Astrocyte (in vitro differentiated cells and primary cell): ENCODE measurements at places on chromosomes 3 and 15. TPM values are rescaled to one million over a fixed set of nuclear protein-coding genes. Genes with fewer than 3 reads are reported as not detected.

The ZNF621 gene
- total RNA-seq: 26.6 and 28.9 TPM in 2 replicates

The CHRNA7 gene
- total RNA-seq: 1.5 and 1.9 TPM in 2 replicates

The TNFSF10 gene
- 1.8 and 6.1 TPM in 2 replicates for total RNA-seq

The BMF gene
- total RNA-seq: 31.0 and 31.8 TPM in 2 replicates

The COL6A6 gene
- total RNA-seq: 0.09 and 0.12 TPM in 2 replicates

The RARRES1 gene
- total RNA-seq: 1.2 and 3.2 TPM in 2 replicates

The TMEM158 gene
- 11.5 and 14.1 TPM in 2 replicates for total RNA-seq

The LIPH gene
- total RNA-seq: 6.4 and 9.0 TPM in 2 replicates

The SLC27A2 gene
- 0.82 TPM in 1 of 2 replicates, not detected in the other for total RNA-seq

The INKA1 gene
- total RNA-seq: 2.7 and 3.9 TPM in 2 replicates

The SERINC4 gene
- total RNA-seq: 0.30 TPM in 1 of 2 replicates, not detected in the other

The CNBP gene
- total RNA-seq: 206 and 227 TPM in 2 replicates

The SPINT1 gene
- total RNA-seq: 30.1 and 40.3 TPM in 2 replicates

The SMCO1 gene
- total RNA-seq: not detected in 2 replicates

The IQCH gene
- total RNA-seq: 1.9 and 2.7 TPM in 2 replicates

GRCh38 chr3:171995486-171995885, 43.9 kb upstream of the FNDC3B start:
- peak; percentile 31 for DNase-seq

GRCh38 chr15:67133026-67133425, 67.6 kb downstream of the SMAD3 start:
- DNase-seq: no peak

GRCh38 chr3:141288336-141288990, 56.8 kb downstream of the PXYLP1 start:
- no peak for DNase-seq

GRCh38 chr3:120559242-120560061, 36.7 kb upstream of the NDUFB4 start:
- peak; percentile 77 for DNase-seq

DNA sequence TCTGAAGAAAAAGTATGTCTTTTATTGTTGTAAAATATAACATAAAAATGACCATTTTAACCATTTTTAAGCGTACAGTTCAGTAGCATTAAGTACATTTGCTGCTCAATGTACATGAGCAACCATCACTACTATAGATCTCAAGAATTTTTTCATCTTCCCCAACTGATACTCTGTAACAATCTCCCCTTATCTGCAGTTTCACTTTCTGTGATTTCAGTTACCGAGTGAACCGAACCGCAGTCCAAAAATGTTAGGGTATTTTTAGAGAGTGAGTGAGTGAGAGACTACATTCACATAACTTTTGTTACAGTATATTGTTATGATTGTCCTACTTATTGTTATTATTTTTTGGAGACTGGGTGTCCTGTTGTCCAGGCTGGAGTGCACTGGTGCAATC, 9.0 kb upstream of the SLC25A26 start:
- DNase-seq: no peak

DNA sequence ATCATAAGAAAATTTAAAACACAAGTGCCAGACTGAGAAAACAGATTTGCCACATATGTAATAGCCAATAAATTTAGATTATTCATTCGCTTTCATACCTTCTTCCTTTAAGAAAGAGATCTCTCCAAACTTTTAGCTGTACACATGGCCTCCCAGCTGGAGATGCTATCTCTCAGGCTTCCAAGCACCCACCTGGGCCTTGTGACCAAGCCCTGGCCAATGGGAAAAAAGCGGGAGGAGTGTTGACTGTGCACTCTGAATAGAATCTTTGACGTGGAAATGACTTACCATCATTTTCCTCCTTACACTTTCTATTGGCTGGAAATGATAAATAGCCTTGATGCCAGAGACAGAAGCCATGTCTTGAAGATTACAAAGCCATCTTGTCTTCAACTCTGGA, 1106.6 kb downstream of the TBL1XR1 start:
- no peak for DNase-seq

DNA sequence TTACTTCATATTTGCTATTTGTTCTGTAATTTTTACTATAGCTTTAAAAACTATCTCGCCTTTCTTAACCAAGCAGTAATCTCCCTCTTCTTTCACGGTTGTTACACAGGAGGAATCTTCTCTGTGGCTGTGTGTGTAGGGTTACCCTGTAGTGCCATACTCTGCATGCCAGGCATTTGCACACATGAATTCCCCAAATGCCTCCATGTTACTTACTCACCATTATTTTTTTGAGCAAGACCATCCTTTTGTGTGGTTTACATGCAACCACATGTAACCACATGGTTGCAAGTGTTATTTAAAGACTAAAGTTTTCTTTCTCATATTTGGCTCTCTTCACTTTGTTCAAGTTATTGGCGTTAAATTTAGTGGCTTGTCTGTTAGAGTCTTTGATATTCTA, 45.5 kb downstream of the HPS3 start:
- peak; percentile 77 for DNase-seq

- DNase-seq: peak; percentile 56
Measured at GRCh38 chr15:97504031-97504792, 456.3 kb upstream of the ARRDC4 start.

DNA sequence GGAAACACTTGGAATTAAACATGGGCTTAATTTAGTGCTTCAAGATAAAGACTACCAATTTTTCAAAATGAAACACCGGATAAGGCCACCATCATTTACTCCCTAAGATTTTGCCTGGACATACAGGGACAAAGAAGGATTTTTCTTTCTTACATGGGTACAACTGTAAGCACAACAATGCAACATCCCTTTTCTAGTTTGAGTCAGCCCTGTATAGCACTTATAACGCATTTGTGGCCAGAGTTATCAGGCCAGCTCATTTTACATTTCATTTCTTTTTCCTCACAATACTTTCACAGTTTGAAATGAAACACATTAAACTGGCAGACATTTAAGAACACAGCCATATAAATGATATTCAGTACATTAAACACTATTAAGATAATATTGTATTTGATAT, 9.8 kb upstream of the SUCNR1 start:
- DNase-seq: peak; percentile 72

DNA sequence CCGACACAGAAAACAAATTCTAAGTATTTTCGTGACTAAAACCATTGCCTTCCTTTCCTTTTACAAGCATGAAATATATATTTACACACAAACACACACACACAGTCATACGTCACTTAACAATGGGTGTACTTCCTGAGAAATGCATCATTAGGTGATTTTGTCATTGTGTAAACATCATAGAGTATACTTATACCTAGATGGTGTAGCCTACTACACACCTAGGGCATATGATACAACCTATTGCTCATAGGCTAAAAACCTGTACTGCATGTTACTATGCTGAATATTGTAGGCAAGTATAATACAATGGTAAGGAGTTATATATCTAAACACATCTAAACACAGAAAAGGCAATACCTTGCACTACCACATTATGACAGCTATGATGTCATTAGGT, 28.6 kb downstream of the COL6A5 start:
- DNase-seq: no peak

- no peak for DNase-seq
Measured at GRCh38 chr3:122665226-122665786, 15.3 kb upstream of the PARP14 start.

GRCh38 chr3:185935465-185936272, 2.1 kb downstream of the TRA2B start:
- peak; percentile 47 for DNase-seq

- DNase-seq: no peak
Measured at GRCh38 chr3:125077864-125078263, 22.1 kb upstream of the HEG1 start.

DNA sequence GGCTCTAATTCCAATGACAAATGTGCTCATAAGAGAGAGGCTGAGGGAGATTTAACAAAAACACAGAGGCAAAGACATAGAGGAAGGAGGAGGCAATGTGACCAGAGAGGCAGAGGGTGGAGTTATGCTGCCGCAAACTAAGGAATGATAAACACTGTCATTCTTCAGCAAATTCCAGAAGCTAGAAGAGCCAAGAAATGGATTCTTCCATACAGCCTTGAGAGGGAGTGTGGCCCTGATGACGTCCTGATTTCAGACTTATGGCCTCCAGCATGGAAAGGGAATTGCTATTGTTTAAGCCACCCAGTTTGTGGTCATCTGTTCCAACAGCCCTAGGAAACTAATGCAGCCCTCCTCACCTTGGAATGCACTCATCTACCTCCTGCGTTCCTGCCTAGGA, 30.5 kb downstream of the CD47 start:
- DNase-seq: peak; percentile 7

DNA sequence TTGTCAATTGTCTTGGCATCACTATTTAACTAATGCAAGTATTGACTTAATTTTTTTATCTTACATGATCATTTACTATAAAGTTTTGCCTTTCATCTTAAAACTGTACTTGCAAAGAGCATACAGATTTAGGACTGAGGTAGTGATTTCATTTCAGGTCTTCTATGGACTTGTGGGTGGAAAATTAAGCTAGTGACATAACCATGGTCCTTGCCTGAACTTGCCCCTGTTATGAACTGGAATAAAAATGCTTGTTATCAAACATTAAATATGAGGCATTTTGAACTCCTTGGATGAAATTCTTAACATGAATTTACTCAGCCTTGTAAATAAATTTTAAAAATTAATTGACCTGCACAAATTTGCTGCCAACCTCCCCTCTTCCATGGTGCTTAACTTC, 712.0 kb downstream of the NAALADL2 start:
- DNase-seq: no peak

DNA sequence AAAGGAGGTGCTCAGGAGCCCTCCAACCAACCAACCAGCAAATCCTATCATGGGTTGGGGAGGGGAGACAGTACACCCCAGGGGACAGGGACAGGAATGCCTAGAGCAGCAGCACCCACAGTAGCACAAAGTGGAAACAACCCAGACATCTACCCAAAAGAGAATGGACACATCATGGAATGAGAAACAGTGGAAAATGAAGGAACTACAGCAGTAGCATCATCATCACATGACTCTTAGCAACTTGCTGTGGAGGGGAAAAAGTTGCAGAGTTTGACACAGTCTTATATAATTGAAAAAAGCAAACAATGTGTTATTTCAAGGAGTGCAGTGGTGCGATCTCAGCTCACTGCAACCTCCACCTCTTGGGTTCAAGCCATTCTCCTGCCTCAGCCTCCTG, 11.0 kb downstream of the C3orf22 start:
- no peak for DNase-seq

- DNase-seq: peak; percentile 59
Measured at GRCh38 chr15:71679793-71680353, 130.5 kb upstream of the NR2E3 start.

DNA sequence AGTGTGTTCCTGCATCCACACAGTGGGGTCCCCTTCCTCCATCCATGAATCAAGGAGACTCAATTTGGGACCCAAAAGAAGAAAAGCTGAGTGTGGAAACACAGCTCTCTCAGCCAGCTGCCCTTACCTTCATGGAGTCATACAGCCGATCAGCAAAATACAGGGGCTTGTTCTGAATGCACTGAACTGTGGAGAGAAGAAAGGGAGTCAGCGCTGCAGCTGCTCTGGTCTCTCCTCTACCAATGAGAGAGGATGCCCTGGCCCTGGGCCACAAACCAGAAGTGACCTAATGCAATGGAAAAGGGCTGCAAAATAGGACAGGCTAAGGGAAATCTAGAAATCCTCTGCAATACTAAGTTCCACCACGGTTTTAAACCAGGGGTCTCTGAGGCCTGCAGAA, 46.7 kb downstream of the ANXA2 start:
- no peak for DNase-seq

DNA sequence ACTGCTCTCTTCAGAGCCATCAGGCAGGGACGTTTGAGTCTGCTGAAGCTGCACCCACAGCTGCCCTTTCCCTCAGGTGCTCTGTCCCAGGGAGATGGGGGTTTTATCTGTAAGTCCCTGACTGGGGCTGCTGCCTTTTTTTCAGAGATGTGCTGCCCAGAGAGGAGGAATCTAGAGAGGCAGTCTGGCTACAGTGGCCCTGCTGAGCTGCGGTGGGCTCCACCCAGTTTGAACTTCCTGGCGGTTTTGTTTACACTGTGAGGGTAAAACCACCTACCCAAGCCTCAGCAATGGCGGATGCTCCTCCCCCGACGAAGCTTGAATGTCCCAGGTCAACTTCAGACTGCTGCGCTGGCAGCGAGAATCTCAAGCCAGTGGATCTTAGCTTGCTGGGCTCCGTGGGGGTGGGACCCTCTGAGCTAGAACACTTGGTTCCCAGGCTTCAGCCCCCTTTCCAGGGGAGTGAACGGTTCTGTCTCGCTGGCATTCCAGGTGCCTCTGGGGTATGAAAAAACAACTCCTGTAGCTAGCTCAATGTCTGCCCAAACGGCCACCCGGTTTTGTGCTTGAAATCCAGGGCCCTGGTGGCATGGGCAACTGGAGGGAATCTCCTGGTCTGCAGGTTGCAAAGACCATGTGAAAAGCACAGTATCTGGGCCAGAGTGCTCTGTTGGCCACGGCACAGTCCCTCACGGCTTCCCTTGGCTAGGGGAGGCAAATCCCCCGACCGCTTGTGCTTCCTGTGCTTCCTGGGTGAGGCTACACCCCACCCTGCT, 21.1 kb upstream of the ST6GAL1 start:
- DNase-seq: no peak

- DNase-seq: no peak
Measured at GRCh38 chr3:55615694-55616295, 128.7 kb upstream of the WNT5A start.

- DNase-seq: no peak
Measured at GRCh38 chr3:46505953-46506352, 8.2 kb downstream of the RTP3 start.

- DNase-seq: peak; percentile 34
Measured at GRCh38 chr3:114178770-114179368, at the start of gene DRD3. Gene DRD3, minus strand, starts transcription at chr3:114179052. Its CDS starts 7,060 bp downstream, at chr3:114171992.

GRCh38 chr3:13498354-13499060, 18.4 kb downstream of the HDAC11 start:
- no peak for DNase-seq

- no peak for DNase-seq
Measured at GRCh38 chr3:138036572-138036971, 26.6 kb downstream of the CLDN18 start.

DNA sequence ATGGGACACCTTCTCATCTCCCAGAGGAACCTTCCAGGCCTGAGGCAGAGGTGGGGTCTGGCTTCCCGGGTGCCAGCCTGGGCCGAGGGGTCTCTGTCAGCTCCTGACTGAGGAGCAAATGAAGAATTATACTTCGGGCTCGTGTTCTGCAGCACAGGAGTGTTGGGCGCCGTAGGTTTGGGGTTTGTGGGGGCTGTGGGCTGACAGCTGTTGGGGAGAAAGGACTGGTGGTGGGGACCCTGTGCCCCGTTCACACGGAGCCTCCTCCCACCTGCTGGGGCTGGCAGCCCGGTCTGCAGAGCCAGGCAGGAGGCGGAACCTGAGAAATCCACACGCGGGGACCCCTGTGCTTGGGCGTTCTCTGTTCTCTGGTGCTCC, 59.7 kb downstream of the ADAMTS7 start:
- no peak for DNase-seq
